ENCODE measurements at places on chromosomes 7 and 10.

GRCh38 chr7:111138193-111138569, 47.3 kb downstream of the LRRN3 start:
- DNase-seq = peak; percentile 75

GRCh38 chr10:107434201-107434600, 269.7 kb upstream of the SORCS1 start:
- no peak for DNase-seq

DNA sequence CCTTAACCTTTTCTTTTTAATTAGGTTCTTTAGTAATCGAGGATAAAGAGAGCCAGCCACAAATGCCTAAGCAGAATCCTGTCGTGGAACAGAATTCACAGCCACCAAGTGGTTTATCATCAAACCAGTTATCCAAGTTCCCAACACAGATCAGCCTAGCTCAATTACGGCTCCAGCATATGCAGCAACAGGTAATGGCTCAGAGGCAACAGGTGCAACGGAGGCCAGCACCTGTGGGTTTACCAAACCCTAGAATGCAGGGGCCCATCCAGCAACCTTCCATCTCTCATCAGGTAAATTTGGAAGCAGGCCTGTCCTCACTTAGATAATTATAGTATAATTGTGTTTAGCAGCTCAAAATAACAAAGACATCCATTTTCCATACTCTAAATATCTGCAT, 94.6 kb downstream of the TRIM24 start:
- no peak for DNase-seq

DNA sequence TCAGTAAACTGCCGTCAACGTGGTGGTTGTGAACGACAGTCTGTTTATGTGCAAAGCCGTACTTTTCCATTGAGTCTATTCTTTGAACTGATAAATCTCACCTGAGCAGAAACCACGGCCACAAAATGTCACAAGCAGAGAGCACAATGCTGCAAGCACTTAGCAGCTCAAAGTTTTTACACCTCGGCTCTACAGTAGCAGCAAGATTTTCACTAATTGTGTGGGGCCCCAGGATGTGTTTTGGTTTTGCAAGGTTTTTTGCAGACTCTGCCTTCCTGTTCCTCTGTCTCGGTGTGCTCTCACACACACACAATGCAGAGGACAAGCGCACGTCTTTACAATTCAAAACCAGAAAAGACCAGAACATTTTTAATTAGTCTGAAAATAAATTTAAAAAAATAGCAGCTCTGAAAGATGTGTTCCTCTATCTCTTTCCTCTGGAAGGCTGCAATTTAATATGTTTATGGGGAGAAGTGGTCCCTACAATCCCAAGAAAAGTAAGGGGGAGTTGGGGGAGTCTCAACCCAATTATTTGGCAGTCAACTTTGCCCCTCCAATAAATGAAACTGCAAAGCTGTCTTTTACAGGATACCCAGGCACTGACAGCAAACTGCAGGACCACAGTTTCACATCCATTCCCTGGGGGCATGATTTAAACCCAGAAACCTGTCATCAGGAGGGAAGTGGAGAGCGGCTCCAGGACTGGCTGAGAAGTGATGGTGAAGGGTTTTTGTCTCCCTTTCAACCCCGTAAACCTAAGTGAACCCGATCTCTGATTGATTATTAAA, 73.8 kb upstream of the SFMBT2 start:
- peak; percentile 66 for DNase-seq

DNA sequence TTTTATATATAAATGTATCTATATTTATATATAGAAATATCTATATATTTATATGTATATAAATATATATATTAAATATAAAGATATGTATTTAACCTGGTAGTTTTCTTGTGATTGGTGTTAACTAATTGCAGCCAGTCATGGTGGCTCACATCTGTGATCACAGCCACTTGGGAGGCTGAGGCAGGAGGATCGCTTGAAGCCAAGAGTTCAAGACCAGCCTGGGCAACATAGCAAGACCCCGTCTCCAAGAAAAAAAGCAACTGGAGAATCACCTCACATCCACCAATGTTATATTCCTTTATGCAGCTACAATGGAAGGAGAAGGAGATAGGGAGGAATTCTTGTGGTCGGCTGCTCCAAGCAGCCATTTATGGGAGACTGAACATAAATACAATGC, 224.9 kb downstream of the BAMBI start:
- no peak for DNase-seq

- DNase-seq = no peak
Measured at GRCh38 chr10:75548356-75548755, 116.9 kb downstream of the LRMDA start.

DNA sequence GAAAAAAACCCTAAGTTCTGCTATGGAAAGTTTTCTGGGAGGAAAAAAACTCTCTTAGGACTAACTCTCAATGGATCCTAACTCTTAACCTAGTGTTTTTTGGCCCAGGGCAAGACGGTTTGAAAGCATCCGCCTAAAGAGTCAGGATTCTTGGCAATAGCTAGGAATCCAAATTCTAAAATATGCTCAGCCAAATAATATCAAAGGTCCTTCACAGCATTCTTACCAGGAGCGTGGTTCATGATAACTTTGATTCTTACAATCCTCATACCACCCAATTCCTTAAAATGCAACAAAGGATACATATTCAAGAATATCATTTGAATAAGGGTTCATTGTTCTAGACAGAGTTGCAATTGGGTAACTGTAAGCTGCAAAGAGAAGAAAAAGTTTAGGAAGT, 21.3 kb downstream of the CPA1 start:
- no peak for DNase-seq

Measured in T-helper 2 cell treated with Interferon-gamma antibody and Interleukin-4, amounts not matched to agents 5 μg/mL and 100 μg/mL, for 36 hours (primary cell).